Activated naive CD8-positive, alpha-beta T cell treated with anti-CD3 and anti-CD28 coated beads, Interleukin-2, amount 50 U/mL, for 16 hours (primary cell): ENCODE measurements at places on chromosomes 7 and 10.

- DNase-seq = no peak
Measured at GRCh38 chr7:42832667-42833066, 79.2 kb downstream of the C7orf25 start.

GRCh38 chr10:70943841-70944466 lies 55.6 kb upstream of the PCBD1 start:
- DNase-seq = no peak

- no peak for DNase-seq
Measured at GRCh38 chr7:76333511-76334101, 25.2 kb downstream of the YWHAG start.

- no peak for DNase-seq
Measured at GRCh38 chr7:121080257-121080912, 91.9 kb downstream of the CPED1 start.

- DNase-seq = no peak
Measured at GRCh38 chr10:46545861-46546590, 10.4 kb downstream of the GPRIN2 start.

GRCh38 chr7:158033196-158033595 lies 554.4 kb downstream of the PTPRN2 start:
- DNase-seq = no peak

GRCh38 chr10:361203-362081 lies 226.2 kb downstream of the ZMYND11 start:
- DNase-seq = no peak

DNA sequence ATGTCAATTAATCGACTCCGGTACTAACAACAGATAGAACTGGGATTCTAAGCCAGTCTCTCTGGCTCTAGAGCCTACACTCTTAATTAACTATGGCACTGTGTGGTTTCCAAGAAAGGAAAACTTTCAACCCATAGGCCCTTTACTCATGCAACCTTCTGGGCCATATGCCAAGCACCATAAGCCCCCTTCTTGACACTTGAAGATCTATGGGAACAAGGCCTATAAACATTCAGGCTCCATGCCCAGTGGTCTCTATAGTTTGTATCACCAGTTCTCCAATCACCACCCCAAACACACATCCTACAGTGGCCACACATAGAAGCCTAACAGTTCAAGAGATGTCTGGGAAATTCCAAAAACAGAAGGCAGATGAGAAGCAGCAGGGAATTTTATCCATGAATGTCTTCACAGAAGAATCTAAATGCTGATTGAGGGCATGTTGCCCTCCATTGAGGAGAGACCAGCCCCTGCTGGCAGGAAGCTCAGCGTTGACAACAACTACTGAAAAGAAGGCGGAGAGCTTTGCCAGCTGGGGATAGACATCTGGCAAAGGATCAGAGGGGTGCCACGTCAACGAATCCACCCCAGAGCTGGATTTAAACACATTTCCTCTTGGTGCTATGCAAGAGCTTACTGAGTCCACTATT lies 64.4 kb downstream of the GRM3 start:
- no peak for DNase-seq

- DNase-seq = no peak
Measured at GRCh38 chr7:92295391-92295790, 49.6 kb downstream of the ANKIB1 start.

DNA sequence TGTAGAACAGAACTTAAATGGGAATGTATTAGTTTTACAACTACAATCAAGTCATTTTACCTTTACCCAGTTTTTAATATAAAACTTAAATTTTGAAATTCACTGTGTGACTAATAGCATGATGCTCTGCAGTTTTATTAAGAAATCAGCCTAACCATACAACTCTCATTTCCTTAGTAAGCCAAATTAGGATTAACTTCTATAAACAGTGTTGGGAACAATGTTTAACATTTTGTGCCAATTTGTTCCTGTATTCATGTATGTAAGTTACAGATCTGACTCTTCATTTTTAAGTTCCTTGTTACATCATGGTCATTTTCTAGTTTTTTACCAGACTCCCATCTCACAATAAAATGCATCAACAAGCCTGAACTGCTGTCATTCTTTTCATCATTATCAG lies 209.8 kb downstream of the ZEB1 start:
- DNase-seq = no peak
